HT1080 (cell line): ENCODE measurements at places on chromosomes 7 and 10.

- DNase-seq, result peak; percentile 86
Measured at GRCh38 chr10:71974489-71975021, 10.4 kb downstream of the CHST3 start.

DNA sequence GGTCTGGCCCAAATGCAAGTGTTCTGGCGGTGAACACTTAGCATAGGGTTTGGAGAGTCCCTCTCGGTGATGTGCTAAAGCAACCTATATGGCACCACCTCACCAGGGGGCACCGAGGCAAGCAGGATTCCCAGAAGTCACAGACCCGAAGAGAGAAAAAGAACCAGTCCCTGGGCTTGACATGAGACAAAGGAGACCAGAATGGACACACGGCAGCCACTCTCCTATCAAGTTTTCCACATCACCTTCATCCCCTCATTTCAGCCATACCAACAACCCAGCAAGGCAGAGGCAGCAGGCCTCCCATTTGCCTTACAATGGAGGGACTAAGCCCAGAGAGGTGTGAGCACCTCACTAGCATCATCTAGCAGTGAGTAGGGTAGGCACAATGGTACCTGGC is 19.7 kb downstream of the GPRIN2 start:
- no peak for DNase-seq

DNA sequence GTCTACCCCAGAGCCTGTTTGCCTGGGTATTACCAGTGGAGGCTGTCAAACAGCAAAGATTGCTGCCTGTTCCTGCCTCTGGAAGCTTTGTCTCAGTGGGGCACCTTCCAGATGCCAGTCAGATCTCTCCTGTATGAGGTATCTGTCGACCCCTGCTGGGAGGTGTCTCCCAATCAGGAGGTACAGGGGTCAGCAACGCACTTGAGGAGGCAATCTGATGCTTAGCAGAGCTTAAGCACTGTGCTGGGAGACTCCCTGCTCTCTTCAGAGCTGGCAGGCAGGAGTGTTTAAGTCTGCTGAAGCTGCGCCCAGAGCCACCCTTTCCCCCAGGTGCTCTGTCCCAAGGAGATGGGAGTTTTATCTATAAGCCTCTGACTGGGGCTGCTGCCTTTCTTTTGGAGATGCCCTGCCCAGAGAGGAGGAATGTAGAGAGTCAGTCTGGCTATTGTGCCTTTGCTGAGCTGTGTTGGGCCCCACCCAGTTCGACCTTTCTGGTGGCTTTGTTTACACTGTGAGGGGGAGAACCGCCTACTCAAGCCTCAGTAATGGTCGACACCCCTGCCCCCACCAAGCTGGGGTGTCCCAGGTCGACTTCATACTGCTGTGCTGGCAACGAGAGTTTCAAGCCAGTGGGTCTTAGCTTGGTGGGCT is 62.2 kb downstream of the PPP1R9A start:
- DNase-seq, result no peak

DNA sequence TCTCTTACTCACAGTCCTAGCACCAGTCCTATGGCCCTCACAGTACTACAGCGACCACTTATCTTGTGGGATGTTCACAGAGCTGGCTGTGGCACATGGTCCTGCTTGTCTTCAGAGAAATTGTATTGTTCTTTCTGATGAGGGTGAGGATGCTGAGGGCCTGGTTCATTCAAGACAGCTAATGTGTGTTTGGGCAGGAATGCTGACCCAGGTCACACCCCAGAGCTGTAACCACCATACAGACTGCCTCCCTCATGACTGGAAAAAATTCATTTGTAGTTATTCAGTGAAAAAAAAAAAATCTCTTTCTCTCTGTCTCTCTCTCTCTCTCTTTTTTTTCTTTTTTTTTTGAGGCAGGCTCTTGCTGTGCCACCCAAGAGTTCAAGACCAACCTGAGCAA is 83.5 kb downstream of the KLF6 start:
- DNase-seq, result no peak

- no peak for DNase-seq
Measured at GRCh38 chr10:24616536-24616935, 107.2 kb downstream of the ARHGAP21 start.

DNA sequence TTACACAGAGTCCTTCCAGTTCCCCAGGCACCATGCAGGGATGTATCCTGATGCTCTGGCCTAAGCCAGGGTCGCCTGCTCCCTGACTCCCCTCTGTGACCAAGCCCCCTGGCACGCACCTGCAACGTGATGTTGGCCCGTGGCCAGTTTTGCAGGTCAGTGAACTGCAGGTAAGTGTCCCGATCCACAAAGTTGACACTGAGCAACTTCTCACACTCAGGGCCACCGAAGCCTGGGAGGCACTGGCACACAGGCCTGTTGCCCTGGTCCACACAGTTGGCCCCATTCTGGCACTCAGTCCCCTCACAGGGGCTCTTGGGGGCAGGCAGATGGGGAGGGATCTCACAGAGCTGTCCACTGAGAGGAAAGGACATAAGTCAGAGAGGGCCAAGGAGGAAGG is 174.3 kb downstream of the LCOR start:
- DNase-seq, result no peak

- peak; percentile 37 for DNase-seq
Measured at GRCh38 chr10:32650246-32650655, 204.3 kb downstream of the CCDC7 start.

DNA sequence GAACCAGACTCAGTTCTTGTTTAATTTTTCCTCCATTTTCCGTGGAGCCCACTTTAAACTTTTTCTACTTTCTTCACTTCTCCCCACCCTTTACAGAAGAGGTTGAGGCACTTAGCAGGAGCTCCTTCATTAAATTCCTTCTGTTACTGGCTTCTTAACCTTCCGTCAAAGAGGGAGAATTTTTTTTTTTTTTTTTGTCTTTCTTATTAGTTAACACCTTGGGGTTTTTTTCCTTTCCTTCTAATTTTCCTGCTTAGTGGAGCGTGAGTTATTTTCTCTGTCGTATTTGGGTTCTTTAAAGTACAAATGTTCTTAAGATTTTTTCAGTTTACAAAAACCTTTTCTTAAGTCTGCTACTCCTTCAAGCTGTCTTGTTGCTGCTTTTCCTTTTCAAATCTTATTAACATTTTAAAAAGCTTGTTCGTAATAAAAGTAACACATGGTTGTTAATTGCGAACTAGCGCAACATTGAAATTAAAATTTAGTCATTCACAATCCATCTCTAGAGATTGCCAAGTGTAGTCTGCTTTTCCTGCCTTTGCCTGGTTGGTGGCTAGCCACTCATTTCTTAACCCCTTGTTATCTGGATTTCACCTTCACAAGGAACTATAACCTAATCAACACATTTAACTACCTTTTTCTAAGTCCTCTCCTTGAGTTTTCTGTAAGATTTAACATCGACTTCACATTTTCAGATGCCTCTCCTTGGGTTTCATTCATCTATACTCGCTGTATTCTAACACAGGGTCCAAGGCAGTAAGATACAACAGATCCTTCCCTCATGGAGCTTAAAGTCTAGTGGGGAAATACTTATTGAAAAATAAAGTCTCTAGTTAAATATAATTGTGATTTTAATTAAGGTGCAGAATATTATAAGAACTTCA is 2.0 kb downstream of the BMPR1A start:
- peak; percentile 18 for DNase-seq

- DNase-seq, result no peak
Measured at GRCh38 chr10:14569274-14570060, 205.2 kb downstream of the FAM107B start.

DNA sequence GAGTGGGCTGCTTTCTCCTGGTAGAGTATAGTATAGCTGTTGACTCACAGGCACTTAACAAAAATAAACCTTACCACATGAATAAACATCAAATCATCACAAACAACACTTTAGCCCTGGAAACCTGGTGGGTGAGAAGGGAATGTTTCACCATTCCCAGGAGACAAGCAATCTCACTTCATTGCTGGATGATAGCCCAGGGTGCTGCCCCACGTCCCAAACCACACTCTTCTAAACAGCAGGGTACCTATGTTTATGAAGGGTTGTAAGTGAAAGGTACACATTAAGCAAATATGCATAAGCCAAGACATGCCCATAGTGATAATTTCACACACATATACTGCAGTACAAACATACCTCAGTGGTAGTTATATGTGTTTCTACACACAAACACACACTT is 276.2 kb downstream of the FGFR2 start:
- no peak for DNase-seq

DNA sequence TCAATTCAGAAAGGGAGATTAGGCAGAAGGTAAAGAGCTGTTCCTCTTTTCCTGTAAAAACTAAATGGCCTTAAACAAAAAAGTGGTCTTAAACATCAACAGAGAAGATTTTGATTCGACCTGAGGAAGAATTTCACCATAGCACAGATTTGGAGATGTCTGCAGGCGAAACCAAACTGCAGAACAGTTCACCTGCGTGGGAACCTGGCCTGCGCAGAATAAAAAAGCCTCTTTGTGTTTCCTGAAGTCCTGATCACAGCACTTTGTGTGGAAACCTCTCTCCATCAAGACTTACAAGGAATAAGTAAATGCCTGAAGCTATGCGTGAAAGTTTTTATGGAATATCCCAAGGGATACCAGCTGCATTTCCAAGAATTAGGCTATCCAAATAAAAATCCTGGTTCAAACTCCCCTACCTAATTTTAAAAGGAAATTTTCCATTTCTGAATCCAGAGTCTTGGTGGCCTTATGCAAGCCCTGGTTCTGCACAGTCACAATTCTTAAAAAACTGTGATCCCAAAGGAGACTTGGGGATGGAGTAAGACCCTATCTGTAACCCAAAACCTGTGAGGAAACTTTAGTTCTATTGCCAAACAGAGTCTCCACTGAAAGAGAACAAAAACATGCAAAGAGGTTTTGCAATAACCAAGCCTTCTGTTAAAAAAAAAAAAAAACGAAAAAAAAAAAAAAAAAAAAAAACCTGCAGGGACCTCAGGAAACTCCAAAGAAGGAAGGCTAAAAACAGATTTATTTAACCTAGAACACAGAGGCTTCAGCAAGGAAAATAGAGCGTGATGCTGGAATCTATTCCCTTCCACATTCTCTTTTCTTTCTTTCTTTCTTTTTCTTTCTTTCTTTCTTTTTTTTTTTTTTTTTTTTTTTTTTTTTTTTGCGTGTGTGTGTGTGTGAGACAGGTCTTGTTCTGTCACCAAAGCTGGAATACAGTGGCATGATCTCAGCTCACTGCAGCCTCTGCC is 10.4 kb downstream of the CALML3 start:
- DNase-seq, result no peak

DNA sequence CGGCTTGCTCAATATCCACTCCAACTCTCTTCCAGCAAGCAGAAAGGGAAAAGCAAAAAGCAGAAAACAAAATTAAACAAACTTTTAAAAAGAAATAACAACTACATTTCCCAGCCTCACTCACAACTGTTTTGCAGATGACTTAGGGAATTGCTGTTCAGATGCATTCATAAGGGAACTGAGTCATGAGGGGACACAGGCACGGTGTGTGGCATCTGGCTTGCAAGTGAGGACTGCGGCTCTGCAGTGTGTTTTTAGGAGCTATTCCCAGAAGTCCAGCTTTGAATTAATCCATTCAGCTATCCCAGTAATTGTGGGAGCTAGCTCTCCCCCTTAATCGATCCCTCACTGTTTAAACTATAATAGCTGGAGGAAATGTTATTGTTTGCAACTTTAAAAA is 30.3 kb downstream of the PTN start:
- DNase-seq, result no peak

DNA sequence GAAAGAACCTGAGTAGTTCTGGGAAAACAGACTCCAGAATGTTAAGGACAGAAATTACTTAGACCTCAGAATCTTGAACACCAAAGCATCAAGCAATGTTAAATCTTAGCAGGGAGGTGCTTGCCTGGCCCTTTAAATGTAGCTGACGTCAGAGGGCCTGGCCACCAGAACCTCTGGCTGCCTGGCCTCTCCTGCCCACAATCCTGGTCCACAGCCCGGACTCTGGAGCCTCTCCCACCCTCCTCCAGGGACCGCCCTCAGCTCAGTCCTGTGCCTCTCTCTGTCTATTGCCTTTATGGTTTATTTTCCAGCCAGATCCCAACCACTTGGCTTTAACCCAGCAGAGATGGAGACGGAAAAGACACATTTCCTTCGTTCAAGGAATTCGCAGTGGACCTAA is 42.2 kb upstream of the EGR2 start:
- DNase-seq, result peak; percentile 31

GRCh38 chr10:60898321-60898720 is 45.7 kb downstream of the RHOBTB1 start:
- no peak for DNase-seq

DNA sequence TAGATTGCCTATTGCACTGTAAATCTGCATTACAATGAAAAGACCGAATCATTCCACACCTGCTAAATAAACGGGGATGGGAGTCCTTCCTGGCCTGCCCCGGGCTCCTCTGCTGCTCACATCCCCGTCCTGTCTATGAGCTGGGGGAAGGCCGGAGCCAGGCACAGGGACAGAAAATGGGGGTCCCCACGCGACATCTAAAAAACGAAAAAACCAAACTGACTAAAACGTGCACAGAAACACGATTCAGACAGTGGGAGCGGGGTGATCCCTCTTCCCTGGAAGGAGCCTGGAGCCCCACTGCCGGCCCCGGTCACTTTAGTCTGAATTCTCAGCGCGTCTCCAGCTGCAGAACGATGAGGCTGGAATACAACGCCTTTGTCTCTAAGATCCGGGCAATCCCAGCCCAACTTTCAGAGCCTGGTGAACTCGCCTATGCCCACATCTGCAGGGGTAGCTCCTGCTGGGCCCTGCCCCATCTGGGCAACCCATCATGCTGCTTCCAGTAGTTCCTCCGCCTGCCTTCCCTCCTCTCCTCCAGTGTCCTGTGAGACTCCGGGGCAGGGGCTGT is 78.0 kb downstream of the ADARB2 start:
- DNase-seq, result no peak

- no peak for DNase-seq
Measured at GRCh38 chr7:34806831-34807230, 148.8 kb downstream of the NPSR1 start.

DNA sequence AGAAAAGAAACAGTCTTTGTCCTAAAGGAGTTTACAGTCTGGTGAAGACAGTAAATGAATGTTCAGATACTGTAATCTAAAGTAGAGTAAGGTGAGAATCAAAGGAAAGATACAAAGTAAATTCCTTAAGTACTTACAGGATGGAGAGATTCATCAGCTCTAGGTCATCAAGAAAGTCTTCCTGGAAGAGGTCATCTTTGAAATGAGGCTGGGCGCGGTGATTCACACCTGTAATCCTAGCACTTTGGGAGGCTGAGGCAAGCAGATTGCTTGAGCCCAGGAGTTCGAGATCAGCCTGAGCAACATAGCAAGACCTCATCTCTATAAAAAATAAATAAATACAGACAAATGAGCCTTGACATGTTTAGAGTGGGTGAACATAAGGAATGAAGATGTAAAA is 18.3 kb downstream of the FHIP2A start:
- no peak for DNase-seq

DNA sequence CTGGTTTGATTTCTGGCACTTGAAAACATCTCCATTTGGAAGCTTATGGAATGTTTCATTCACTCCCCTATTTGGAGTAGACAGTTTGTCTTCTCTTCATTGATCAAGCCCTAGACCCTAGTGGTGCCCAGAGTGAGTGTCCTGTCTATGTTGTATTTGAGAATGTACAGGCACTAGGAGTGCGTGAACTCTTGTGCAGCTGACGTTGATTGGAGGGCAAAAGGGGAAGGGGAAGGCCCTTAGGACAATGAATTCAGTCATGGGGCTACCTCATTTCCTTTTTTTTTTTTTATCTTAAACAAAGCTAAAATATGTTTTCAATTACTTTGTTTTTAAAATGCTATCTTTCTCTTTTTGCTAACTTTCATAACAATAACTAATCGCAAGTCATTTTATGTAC is 66.5 kb downstream of the ADD3 start:
- no peak for DNase-seq

GRCh38 chr10:6979371-6979770 is 399.3 kb upstream of the PRKCQ start:
- no peak for DNase-seq
